ENCODE measurements at places on chromosomes 7 and 10. TPM values are rescaled to one million over a fixed set of nuclear protein-coding genes. Genes with fewer than 3 reads are reported as not detected.

- H3K27ac ChIP-seq = no peak overlapping the region
- H3K36me3 ChIP-seq = no peaks in the 10 kb centered on the region
- DNase-seq = peak; percentile 17
- no peak overlapping the region for H3K4me3 ChIP-seq
These were observed 45.4 kb upstream of the MBL2 start for GRCh38 chr10:52818019-52818418.

DNA sequence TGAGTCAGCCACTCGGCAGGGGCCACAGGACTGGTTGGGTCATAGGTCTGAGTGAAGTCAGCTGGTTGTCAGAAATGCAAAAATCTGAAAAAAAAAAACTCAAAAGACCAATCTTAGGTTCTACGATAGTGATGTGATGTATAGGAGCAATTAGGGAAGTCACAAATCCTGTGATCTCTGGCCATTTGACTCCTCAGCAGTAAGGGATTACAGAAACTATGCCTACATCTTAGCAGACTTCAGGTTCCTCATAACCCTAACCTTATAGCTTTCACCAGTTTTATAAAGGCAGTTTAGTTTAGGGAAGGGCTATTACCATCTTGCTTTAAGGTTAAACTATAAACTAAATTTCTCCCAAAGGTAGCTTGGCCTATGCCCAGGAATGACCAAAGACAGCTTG, 163.1 kb upstream of the HGF start:
- H3K4me3 ChIP-seq = no peak overlapping the region
- no peaks in the 10 kb centered on the region for H3K36me3 ChIP-seq
- no peaks in the 10 kb centered on the region for H3K4me1 ChIP-seq
- H3K27me3 ChIP-seq = no peaks in the 10 kb centered on the region
- no peak overlapping the region for H3K27ac ChIP-seq

DNA sequence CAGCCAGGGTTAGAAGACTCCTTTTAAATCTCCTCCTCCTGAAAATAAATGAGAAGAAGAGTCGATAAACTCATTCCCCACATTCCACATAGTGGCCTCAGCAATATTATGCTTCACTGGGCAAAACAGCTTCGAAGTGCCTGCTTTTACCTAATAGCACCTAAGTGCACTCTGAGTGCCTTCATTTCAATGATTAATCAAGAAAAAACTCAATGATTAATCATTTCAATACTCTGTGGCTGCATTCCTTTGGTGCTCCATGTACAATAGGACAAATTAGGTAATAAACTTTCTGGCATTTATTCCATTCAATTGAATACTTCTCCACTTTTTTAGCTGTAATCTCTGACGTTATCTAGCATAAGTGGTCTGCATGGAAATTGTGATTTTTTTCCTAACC, 174.6 kb downstream of the CCDC71L start:
- H3K27me3 ChIP-seq = no peaks in the 10 kb centered on the region
- H3K36me3 ChIP-seq = no peaks in the 10 kb centered on the region
- no peak overlapping the region for H3K4me3 ChIP-seq
- no peak overlapping the region for H3K27ac ChIP-seq
- no peak for DNase-seq

Gene PRSS2
- not detected for total RNA-seq

DNA sequence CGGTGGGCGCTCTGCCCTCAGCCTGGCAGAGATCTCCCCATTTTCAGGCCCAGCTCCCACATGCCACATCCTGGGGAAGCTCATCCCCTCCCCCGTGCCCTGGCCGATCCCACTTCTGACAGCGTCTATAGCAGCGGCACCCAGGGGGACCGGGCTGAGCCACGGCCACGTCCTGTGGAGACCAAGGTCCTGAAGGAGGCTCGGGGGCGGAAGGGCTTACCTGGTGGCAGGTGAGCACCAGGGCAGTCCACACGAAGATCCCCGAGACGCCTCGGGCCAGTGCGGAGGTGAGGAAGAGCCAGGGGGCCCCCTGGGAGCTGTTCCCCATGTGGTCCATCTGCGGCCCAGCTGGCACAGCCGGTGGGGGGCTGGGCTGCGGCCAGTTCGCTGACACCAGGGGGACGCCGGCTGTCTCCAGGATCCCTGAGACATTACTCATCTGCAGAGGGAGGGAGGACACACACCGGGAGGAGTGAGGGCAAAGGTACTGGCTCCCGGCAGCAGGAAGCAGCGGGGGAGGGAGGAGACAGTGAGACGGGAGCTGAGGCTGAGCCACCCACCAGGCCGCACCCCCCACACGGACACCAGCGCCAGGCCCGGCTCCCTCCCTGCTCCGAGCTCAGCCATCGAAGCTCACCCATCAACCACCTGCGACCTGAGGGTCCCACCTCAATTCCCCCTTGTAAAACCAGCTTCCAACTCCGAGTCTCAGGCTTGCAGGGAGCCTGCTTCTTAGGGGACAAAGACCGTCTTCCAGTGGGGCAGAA, 776 bp downstream of the TMEM184A start:
- no peaks in the 10 kb centered on the region for H3K4me1 ChIP-seq
- H3K27ac ChIP-seq = no peak overlapping the region
- H3K27me3 ChIP-seq = no peaks in the 10 kb centered on the region
- DNase-seq = no peak

GRCh38 chr7:46996972-46997371, 584.9 kb downstream of the TNS3 start:
- H3K27ac ChIP-seq = no peak overlapping the region
- no peaks in the 10 kb centered on the region for H3K4me1 ChIP-seq
- H3K4me3 ChIP-seq = no peak overlapping the region
- H3K36me3 ChIP-seq = no peaks in the 10 kb centered on the region

Gene PRSS37
- total RNA-seq = not detected

DNA sequence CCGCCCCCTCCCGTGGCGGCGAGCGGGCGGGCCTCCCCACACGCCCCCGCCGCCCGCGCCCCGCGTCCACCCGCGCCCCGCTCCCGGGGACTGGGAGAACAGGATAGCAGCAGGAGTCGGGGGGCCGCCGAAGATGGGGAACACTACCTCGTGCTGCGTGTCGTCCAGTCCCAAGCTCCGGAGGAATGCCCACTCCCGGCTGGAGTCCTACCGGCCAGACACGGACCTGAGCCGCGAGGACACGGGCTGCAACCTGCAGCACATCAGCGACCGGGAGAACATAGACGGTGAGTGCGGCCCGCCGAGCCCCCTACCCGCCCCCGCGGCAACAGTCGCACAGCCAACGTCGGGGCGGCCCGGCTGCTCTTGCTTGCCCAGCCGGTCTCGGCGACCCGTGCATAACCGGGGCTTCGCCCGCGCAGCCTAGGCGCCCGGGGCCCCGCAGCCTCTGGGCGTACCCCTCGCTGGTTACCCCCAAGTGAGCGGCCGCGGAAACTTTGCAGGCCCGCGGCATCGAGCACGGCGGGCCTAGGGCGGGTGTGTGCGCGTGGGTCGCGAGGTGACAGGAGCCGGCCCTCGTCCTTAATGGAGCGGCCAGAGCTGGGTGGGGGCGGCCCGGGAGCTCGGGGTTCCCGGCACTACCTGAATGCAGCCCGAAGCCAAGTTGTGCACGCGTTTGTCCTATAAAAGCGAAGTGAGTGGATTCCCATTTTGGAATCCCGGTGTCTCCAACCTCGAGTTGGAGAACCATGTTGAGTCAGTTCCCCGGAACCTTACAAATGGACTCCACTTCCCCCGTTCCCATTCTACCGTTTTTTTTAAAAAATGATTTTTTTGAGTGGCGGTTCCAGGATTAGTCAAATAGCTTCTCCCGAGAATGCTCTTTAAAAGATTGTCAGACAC, 863 bp downstream of the CCNY start:
- no peak overlapping the region for H3K27ac ChIP-seq
- peaks cover 6% of the 10 kb centered on the region for H3K36me3 ChIP-seq
- no peaks in the 10 kb centered on the region for H3K27me3 ChIP-seq
- DNase-seq = peak; percentile 56
- peak overlapping the region; percentile 69 for H3K4me3 ChIP-seq
- peaks cover 43% of the 10 kb centered on the region for H3K4me1 ChIP-seq

- no peak for DNase-seq
- H3K4me3 ChIP-seq = no peak overlapping the region
- H3K4me1 ChIP-seq = no peaks in the 10 kb centered on the region
These were observed 128.9 kb downstream of the RGS10 start for GRCh38 chr10:119413471-119414080.

DNA sequence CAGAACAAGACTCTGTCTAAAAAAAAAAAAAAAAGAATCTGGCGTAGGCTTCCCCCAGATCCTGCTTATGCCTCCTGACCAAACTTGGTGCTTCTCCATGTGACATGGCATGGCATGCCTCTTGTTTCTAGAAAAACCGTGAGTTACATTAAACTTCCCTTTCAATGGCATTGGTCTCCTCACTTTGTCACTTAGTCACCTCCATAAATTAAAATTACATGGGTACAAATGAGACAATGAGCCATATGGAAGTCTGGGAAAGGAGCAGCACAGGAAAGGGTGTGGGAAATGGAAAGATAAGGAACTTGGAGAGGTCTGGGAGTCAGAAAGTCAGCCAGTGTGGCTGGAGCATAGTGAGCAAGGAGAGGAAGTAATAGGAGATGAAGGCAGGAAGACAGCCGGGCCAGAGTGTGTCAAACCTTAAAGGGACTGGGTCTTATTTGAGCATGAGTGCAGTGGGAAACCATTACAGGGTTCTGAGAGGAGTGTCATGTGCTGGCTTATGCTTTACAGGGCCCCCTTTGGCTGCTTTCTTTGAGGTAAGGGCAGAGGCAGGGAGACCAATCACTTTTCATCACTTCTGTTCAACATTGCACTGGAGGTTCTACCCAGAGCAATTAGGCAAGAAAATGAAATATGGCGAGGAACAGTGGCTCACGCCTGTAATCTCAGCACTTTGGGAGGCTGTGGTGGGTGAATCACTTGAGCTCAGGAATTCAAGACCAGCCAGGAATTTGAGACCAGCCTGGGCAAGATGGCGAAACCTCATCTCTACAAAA, 21.3 kb upstream of the ZMIZ2 start:
- no peak overlapping the region for H3K4me3 ChIP-seq
- no peaks in the 10 kb centered on the region for H3K27me3 ChIP-seq
- H3K4me1 ChIP-seq = no peaks in the 10 kb centered on the region
- DNase-seq = no peak

Gene TMEM140
- total RNA-seq = 84.9 TPM

Gene OR9A2
- total RNA-seq = not detected

Gene PTCD1
- 10.2 TPM for total RNA-seq

- H3K4me1 ChIP-seq = peaks cover 7% of the 10 kb centered on the region
- no peaks in the 10 kb centered on the region for H3K36me3 ChIP-seq
- DNase-seq = peak; percentile 74
- no peak overlapping the region for H3K27ac ChIP-seq
These were observed 210.4 kb upstream of the ADO start for GRCh38 chr10:62594093-62594520.

- H3K36me3 ChIP-seq = no peaks in the 10 kb centered on the region
- H3K27ac ChIP-seq = no peak overlapping the region
- H3K27me3 ChIP-seq = no peaks in the 10 kb centered on the region
- no peak for DNase-seq
- H3K4me3 ChIP-seq = no peak overlapping the region
- H3K4me1 ChIP-seq = no peaks in the 10 kb centered on the region
These were observed 69.5 kb downstream of the LMBR1 start for GRCh38 chr7:156823435-156823834.

Gene TRPV5
- total RNA-seq = not detected

Gene CREB5
- total RNA-seq = 0.05 TPM

Gene ZNF746
- total RNA-seq = 30.4 TPM

GRCh38 chr10:129546106-129546505, 79.1 kb downstream of the MGMT start:
- H3K27ac ChIP-seq = no peak overlapping the region
- H3K4me1 ChIP-seq = no peaks in the 10 kb centered on the region
- DNase-seq = no peak
- no peak overlapping the region for H3K4me3 ChIP-seq
- H3K36me3 ChIP-seq = no peaks in the 10 kb centered on the region
- H3K27me3 ChIP-seq = no peaks in the 10 kb centered on the region

Gene MET
- total RNA-seq = 1.9 TPM

- no peak overlapping the region for H3K27ac ChIP-seq
- H3K4me3 ChIP-seq = no peak overlapping the region
- no peak for DNase-seq
- no peaks in the 10 kb centered on the region for H3K36me3 ChIP-seq
- no peaks in the 10 kb centered on the region for H3K4me1 ChIP-seq
- H3K27me3 ChIP-seq = no peaks in the 10 kb centered on the region
These were observed 567.8 kb upstream of the NRG3 start for GRCh38 chr10:81306971-81307782.

DNA sequence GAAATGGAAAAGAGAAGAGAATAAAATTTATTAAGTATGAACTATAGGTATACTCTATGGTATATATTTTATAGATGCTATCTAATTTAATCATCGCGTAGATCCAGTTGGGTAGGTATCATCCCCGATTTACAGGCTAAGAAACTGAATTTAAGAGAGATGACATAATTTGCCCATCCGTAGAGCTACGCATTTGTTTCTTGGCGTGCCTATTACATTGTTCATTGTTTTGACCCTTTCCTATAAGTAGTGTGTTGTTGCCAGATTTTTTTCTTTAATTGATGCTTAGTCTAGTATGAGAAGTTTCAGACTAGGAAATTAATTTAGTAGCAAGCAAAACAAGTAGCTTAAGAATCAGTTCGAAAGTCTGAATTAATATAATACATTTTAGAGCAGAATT, 205.7 kb upstream of the NPSR1 start:
- H3K36me3 ChIP-seq = no peaks in the 10 kb centered on the region
- H3K27me3 ChIP-seq = no peaks in the 10 kb centered on the region
- H3K4me3 ChIP-seq = no peak overlapping the region
- no peak for DNase-seq
- H3K27ac ChIP-seq = no peak overlapping the region
- H3K4me1 ChIP-seq = no peaks in the 10 kb centered on the region

DNA sequence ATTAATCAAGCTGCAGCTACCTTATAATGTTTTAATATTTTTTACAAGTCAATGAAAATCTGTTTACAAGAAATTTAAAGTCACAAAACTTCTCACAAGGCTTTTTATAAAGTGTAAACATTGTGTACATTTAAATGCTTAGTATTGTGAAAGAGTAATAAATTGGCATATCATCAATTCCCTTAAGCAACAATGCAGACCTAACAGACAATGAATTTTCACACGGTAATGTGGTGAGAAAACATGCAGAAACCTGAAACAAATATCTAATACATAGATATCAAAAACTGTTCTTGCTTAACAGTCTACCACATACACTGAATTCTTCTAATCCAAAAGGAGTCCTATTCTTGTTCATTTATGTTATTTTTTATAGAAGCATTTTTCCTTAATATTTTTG, 220.7 kb downstream of the CRPPA start:
- H3K4me3 ChIP-seq = no peak overlapping the region
- no peaks in the 10 kb centered on the region for H3K36me3 ChIP-seq
- no peak overlapping the region for H3K27ac ChIP-seq
- H3K4me1 ChIP-seq = no peaks in the 10 kb centered on the region
- H3K27me3 ChIP-seq = no peaks in the 10 kb centered on the region

Gene TEX36
- not detected for total RNA-seq

Gene GIMAP5
- 0.27 TPM for total RNA-seq

All from B cell (primary cell).